ENCODE measurements at places on chromosomes 7 and 10.

DNA sequence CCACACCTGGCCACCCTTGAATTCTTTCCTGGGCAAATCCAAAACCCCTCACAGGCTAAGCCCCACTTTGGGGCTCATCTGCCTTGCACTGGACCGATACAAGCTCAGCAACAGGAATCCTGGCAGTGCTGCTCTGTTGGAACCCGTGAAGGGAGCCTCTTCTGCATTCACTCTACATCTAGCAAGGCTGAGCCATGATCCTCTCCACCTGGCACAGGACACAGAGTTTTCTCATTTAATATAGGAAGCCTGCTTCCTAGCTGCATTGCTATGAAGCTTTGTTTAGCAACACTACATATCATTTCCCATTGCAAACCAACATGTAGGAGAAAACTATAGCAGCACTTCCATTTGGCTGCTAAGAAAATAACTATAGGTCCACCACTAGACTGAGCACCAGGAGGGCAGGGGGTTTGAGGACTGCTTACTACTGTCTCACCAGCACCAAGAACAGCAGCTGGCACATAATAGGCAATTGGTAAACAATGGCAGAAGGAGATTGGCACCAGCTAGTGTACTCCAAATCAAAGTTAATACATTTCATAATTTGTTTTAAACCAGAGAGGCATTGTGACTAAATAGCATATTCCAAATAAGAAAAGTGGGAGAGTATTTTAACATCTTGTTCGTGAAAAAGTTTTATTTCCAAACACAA, 56.1 kb downstream of the CPVL start:
- DNase-seq = no peak

DNA sequence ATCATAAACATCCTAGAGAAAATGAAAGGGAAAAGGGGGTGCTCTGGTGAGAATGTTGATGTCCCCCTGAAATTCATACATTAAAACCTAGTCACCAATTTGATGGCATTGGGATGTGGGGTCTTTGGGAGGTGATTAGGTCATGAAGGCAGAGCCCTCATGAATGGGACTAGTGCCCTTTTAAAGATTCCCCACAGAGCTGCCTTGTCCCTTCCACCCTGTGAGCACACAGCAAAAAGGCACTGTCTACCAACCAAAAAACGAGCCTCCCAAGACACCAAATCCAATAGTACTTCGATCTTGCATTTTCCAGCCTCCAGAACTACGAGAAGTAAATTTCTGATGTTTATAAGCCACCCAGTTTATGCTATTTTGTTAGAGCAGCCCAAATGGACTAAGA, 47.6 kb downstream of the OSBPL3 start:
- no peak for DNase-seq

DNA sequence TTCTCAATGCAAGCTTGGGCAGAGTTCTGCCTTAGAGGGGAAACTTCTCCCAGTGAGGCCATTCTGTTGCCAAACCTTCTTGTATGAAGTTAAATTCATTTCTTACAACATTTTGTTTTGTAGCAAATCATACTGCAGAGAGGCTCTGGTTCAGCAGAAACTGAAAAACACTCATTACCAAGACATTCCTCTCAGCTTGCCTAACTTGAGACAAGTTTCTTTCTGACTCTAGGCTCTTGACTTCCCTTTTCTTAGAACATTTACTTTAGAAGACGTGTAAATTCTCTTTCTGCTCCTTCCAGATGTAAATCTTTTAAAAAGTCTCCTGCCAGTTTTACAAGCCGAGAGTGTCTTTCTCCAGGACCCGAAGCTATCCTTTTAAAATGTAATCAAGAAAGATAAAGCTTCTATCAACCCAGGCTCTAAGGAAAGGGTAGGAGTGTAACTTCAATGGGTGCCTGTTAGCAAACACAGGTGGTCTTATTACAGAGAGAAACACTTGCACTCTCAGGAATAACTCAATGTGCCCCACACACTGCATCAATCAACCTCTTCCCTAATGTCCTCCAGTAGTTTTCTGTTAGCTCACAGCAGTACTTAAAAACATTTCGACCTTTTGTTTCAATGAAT, 80.5 kb upstream of the TAS2R16 start:
- DNase-seq = peak; percentile 33

DNA sequence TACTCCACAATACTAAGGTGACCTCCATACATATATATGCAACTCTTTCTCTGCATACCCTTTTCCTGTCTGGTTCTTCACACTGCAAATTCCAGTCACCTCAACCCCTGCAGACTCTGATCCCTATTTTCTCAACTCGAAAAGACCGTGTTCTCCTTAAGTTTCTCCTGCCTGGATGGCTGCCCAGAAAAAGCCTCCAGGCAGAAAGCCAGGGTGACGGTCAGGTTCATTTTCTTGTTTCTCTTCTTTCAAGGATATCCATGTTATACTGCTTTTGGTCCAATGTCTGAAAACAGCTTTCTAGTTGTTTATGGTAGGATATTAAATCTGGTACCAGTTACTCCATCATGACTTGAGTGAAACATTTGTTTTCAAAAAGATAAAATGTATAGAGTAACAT, 267.8 kb upstream of the MYO3A start:
- no peak for DNase-seq

GRCh38 chr10:3396116-3396515, 223.5 kb upstream of the PITRM1 start:
- DNase-seq = no peak

- no peak for DNase-seq
Observed at GRCh38 chr7:19537942-19538401, 170.9 kb downstream of the POLR1F start.

GRCh38 chr7:100435401-100436304, 644 bp downstream of the PPP1R35 start:
- DNase-seq = peak; percentile 69

DNA sequence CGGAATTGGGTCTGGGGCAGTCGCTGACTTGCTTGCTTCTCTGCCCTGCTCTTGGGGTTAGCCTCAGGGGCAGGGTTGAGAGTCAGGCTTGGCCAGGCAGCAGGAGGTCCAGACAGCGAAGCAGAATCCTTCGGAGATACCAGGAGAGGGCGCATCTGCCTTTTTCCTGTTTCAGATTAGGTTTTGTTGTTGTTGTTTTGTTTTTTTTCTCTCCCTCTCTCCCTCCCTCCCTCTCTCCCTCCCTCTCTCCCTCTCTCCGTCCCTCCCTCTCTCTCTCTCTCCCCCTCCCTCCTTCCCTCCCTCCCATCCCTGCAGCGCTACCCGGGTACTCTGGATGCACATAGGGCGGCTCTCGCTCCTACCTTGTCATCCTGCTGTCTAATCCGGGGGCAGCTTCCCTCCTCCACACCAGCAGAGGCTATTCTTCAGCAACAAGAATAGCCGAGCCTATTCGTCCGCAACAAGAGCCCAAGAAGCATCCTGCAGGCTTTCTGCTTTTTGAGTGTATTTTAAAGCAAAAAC, 758 bp upstream of the OPTN start:
- DNase-seq = peak; percentile 75

DNA sequence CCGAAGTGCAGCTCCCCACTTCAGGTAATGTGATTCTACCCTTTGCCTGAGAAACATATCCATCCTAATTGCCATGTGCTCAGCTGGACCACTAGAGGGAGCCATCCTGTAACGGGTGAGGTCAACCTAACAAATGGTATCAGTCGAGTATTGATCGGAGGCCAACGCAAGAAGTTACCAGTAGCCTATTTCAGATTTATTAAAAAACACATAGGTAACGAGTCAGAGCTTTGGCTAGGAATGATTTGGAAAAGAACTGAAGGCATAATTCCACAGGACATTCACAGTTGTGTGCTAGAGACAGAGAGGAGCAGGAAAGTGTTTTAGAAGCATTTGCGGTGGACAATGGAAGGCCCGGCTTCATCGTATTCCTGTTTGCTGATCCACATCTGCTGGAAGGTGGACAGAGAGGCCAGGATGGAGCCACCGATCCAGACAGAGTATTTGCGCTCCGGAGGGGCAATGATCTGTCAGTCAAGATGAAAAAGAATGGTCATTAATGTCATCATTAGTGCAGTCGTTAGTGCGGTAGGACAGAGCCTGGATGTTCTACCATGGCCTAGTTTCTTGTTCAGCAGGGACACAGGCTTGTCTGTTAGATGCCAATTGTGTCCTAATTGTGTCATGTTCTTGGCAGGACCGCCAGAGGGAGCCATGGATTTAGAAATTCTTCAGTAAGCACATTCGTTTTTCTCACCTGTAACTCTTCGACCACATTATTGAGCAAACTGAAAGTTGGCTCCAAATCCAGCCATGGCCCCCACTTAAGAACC, 17.5 kb downstream of the ACTA2 start:
- DNase-seq = peak; percentile 92

GRCh38 chr7:36810489-36810888, 86.2 kb upstream of the AOAH start:
- no peak for DNase-seq

- DNase-seq = peak; percentile 92
Observed at GRCh38 chr10:62732841-62733653, 71.5 kb upstream of the ADO start.

DNA sequence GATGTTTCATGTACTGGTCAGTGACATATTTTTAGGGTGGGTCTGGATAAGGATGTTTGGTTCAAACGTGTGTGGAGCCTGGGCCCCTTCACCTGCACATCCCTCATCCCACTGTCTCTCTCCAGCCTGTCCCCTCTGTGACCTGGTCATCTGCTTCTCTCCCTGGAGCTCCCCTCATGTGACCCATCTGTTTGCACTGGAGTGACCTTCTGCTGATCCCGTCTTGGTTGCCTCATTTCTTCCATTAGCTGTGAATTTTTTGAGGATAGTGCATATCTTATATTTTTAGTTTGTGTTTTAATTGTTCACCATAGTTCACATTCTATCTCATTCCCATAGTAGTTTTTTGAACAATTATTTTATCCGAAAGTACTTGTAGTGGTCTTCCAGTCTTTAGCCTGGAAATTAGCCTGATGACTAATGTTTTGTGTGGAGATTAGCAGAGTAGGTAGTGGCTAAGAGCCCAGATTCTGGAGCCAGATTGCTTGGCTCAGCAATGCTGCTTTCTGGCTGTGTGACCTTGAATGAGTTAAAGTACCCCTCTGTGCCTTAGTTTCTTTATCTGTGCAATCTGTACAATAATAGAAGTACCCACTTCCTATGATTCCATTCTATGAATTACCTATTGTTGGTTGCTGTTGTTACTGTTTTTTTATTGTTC, 224.5 kb downstream of the LRMDA start:
- no peak for DNase-seq

DNA sequence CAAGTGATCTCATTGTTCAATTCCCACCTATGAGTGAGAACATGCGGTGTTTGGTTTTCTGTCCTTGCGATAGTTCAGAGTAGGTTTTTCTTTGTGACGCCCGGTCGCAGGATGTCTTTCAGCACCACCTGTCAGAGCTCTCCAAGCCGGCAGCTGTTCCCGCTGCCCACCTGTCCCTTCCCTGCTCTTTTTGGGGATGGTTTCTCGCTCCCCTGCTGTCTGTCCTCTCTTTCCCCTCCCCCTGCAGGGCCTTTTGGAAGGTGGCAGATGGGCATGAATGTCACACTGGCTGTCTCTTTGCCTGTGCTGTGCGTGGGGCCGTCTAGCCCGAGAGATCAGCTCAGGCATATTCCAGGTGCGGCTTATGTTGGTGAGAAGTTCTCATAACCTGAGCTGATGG, 137.0 kb downstream of the GRK5 start:
- no peak for DNase-seq

- no peak for DNase-seq
Observed at GRCh38 chr7:80679921-80680907, 41.8 kb downstream of the CD36 start.

- DNase-seq = peak; percentile 54
Observed at GRCh38 chr10:26970667-26971066, 109.9 kb upstream of the ABI1 start.

DNA sequence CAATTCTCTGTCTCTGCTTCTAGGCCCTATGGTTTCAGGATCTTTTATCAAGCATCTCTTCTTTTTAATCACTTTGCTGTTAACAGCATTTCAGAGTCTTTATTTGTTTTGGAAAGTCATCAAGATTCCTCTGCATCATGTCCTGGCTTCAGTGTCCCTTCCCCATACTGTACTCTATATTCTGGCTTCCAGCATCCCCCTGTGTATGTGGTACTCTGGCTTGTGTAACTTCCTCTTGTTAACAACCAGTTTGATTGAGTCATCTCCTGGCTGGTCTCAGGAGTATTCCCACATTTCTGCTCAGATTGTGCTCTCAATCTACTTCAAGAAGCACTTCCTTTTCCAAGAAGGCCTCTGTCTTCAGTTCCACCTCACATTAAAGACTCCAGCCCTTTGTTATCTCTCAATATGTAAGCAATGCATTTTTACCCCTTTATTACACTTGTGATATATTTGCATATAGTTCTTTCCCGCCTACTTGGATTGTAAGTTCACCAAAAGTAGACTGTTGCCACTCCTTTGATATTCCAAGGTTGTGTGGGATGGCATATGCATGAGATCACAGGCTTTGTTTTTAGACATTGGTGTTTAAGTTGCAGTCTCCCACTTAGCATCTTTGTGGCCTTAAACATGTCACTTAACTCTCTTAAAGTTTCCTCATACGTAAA, 15.1 kb upstream of the ATE1 start:
- DNase-seq = no peak

DNA sequence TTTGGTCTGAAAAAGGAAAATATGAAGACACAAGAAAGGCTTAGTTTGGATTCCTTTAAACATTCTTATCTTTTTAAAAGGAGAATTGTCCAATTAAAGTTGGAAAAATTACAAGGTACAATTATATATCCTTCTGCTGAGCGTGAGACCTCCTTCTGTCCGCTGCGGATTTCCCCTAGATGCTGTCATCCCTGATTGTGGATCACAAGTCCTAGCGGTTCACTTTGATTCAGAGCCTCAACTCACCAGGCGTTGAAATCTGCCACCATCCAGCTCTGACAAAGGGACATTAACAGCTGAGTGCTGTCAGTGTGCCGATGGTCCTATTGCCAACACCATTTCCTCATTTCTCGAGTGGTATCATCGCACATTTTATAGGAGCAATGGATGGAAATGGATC, 73.1 kb upstream of the PTER start:
- no peak for DNase-seq

DNA sequence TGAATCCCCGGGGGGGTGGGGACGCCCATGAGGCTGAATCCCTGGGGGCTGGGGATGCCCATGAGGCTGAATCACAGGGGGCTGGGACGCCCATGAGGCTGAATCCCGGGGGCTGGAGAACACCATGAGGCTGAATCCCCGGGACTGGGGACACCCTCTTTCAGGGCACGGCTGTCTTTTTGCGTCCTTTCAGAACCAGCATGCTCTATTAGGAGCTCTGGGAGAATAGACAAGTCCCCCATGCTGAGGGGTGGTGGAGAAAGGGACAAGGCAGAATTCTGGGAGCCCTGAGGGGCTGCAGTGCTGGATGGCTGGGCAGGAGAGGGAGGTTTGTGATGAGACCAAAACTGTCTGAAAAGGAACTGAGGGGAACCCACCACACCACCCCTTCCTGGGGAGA, 257.3 kb upstream of the TCERG1L start:
- no peak for DNase-seq

- DNase-seq = peak; percentile 38
Observed at GRCh38 chr7:151838861-151839381, 38.0 kb downstream of the PRKAG2 start.
